Activated T-cell treated with anti-CD3 and anti-CD28 coated beads for 24 hours (primary cell): ENCODE measurements at places on chromosomes 5 and 9.

GRCh38 chr9:132474253-132474652, 64.2 kb downstream of the CFAP77 start:
- DNase-seq, result no peak

DNA sequence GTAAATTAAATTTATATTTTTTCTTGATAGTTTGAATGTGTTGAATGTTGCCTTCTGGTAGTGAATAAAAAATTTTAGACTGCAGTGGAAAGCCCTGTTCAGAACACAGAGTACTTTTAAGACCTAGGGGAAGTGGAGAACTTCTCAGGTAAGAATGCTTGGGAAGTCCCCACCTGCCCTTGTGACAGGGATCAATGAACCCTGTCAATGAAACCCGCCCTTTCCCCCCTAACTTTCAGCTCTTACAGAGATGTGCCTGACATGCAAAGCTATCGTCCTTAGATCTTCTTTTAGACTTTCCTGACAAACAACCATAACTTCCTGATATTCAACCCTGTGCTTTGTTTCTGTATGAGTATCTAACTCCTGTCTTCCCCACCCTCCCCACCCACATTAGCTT, 562.7 kb downstream of the TLE4 start:
- no peak for DNase-seq

GRCh38 chr5:149217096-149217802, 54.4 kb upstream of the AFAP1L1 start:
- no peak for DNase-seq

DNA sequence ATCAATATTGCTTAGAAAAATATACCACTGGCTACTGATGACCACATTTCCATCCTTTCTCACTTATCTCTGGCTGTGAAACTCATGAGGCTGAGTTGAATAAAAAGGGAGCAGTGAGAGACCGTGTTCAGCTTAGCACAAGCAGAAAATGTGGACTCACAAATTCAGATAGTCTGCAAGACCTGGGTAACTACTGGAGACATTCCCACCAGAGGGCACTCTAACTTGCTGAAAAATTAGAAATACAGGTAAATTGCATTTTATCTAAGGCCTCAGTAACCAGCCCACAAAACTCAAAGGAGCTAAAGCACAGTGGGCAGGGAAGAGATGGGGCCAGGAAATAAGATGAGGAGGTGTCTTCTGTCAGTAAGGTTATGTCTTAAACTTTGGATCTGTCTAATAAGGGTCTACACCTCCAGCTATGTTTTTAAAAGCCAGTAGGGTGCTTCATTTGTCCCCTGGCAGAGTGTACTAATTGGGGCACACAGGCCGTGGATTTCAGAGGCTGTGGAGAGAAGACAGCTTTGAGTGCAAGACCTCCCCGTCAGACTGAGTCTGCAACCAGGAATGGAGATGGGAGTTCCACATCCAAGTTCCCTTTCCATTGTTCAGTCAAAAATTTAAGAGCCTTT, 8.7 kb upstream of the NDUFB6 start:
- DNase-seq, result no peak

DNA sequence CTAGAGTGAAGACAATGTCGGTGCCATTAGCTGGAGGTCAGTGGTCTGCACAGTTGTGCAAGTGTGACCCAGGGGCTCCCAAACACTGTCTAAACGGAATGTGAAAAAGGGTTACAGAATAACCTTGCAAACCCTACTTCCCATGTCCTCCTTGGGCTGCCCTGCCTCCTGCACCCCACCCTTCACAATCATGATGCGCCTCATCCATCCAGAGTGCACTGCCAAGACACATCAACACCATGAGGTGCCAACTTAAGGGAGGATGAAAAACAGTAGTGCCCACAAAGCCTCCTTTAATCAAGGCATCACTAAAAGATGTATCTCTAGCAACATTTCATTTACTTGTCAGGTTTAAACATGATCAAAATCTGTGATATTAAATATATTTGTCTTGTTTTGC, 87.1 kb downstream of the SETX start:
- DNase-seq, result no peak

DNA sequence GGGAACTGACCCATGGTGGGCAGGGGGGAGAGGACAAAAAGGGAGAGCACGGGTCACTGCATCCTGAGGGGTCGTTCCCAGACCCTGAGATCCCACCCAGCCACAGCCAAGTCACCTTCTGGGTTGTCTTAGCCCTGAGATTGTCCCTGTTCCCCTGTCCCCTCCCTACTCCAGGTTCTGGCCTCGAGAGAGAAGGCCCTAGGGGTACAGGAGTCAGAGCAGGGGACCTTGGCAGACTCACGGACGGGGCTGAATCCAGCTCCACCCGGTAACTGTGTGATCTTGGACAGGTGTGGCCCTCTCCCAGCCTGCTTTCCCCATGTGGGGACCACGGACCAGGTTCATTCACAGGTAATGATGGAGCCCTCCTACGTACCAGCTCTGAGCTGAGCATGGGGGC, 11.2 kb upstream of the CERCAM start:
- no peak for DNase-seq

GRCh38 chr5:142984525-142984924, 214.3 kb downstream of the ARHGAP26 start:
- DNase-seq, result no peak

DNA sequence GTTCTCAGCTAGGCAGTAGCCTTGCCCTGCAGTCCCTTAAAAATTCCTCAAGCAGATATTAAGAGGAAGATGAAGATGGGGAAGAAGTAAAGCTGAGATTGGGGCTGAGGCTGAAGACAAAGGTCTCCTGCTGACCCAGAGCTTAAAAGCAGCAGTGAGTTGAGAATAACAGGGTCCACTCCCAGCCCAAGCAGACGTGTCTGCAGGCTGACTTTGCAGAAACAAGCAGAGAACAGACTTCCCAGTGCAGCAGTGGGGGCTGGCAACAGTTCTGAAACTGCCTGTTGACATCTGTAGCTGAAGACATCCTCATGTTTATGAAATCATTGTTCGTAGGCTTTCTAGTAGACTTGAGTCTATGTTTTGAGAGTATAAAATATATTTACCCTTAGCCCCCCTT, 1.1 kb downstream of the CTXN3 start:
- DNase-seq, result no peak

GRCh38 chr5:1184163-1184470, 17.3 kb upstream of the SLC6A19 start:
- DNase-seq, result no peak

- no peak for DNase-seq
These were observed 404.8 kb downstream of the TLR4 start for GRCh38 chr9:118108971-118109370.

DNA sequence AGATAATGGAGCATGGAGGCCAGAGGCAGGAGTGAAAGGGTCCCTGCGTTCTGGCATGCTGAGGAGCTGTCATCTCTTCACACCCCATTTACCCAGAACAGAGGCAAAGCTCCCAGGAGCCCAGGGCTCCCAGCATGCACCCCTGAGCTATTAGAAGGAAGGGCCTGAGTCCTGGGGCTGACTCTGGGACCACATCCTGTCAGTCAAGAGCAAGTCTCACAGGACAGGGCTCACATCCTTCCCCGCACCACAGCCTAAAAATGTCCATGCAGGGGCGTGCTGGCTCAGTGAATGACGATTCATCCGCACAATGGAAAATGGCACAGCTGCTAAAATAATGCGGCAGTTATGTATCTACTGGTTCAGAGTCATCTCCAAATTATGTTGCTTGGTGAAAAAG, 31.4 kb downstream of the CAMK2A start:
- DNase-seq, result no peak

GRCh38 chr5:7678030-7678429, 172.9 kb downstream of the CFAP90 start:
- DNase-seq, result no peak

DNA sequence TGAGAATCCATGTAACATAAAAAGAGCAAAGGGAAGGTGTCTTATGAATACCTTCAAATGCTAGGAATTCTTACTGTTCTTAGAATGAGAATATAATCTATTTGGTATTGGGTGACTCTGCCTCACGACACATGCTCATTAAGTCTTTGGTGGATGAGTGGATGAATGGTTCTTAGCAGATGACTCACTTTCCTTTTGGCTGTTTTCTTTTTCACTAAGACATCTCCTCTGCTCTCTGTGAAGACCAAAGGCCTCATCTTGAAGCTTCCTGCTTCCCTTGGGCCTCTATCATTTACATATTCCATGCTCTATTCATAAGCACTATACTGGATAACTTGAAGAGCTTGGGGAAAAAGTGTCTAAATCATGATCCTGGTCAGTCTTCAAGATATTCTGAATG, 468.1 kb downstream of the SPATA31D1 start:
- DNase-seq, result no peak

GRCh38 chr5:32057187-32058096, 116.7 kb downstream of the GOLPH3 start:
- DNase-seq, result no peak

DNA sequence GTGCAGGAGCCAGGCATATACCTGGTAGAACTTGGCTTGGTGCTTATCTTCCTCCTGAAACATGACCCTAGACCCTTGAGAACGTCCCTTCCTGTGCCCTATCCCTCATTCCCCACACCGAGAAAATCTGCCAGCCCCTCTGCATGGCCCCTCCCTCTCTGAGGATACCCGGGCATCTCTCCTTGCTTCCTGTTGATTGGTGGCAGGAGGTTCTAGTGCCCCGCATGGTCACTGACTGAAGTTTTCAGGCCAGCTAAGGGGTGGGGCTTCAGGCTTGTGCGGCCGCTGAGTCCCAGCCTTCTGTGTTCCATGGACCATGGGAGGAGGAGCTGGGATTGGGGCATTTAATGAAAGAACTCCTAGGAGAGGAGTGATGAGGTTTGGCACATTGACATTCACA, 22.8 kb downstream of the IGIP start:
- no peak for DNase-seq

GRCh38 chr5:178304761-178305645, 72.4 kb upstream of the PHYKPL start:
- no peak for DNase-seq

DNA sequence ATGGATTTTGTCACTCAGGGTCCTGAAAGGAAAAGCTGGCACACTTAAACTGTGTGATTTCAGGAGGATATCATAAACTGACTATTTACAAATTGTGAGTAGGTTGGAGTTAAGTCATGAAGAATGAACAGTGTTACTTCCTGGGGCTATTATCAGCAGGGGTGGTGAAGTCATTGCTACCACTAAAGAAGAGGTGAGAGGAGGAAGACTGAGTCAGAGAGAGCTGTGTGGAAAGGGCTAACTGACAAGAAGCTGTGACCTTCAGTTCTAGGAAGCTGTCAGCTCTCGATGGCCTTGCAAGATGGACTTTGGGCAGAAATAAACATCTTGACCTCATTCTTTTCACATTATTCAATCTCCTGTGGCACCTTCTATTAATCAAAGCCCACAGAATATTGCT, 72.3 kb upstream of the STARD4 start:
- no peak for DNase-seq

DNA sequence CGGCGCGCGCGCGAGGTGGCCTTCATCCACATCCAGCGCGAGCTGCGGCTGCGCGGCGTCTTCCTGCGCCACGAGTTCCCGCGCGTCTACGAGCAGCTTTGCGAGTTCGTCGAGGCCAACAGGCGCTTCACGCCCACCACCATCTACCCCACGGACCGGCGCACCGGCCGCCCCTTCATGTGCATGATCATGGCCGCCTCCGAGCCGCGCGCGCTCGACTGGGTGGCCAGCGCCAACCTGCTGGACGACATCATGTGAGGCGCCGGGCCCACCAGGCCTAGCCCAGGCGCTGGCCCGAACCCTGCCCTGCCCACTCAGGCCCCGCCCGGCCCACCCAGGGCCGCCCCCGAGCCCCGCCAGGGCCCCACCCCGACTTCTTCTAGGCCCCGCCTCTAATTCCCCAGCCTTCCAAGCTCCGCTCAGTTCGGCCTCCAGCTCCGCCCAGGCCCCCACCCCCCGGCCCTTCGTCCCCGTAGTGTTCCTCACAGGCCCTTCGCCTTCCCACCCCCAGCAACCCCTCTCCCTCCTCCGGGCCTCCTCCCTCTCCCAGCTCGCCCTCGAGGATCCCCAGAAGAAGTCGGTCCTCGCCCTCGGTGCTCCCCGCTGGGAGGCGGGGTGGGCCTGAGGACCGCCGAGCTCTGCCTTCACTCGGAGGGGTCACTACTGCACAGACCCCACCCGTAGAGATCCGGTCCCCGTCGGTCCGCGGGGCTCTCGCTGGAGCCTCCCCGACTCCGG, 2.0 kb upstream of the PHPT1 start:
- no peak for DNase-seq

DNA sequence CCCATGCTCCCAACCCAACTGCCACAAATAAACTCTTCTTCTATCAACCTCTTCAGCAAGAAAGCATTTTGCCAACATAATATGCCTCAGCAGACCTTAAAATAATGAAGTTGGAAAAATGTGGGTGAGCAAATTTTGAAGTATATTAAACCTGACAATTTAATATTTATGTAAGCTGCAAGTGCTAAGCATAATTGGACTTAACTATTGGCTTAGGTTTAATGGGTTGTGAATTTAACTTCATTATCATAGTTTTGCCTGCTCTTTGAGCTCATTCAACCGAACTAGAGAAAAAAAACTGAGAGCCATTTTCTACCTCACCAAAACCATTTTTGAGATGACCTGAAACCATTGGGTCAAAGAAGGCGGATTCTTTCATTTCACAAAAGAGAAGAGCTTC, 805.5 kb upstream of the DMAC1 start:
- DNase-seq, result no peak

DNA sequence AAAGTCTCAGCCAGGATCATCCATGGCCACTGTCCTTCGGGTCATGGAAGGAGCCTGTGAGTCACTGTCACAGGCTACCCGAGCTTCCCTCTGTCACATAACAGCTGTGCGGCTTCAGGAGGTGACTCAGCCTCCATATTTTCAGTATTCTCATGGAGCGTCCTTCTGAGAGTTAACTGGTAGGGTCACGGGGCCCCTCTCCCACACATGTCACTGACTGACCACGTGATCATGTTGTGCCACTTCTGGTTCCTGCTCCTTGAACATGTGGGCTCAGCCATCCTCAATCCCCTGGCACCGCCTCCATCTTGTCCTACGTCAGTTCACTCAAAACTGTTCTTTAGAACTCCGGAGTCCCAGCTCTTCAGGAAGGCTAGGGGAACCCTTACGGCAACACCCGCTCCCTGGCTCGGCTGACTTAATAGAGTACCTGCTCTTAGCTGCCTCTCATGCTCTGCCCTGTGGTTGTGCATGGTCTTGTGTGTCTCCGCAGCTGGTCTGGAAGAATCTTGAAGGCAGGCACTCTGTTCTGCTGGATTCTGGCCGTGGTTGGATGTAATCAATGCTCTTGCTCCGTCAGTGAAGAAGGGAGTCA, 182.8 kb downstream of the ICE1 start:
- no peak for DNase-seq

- no peak for DNase-seq
These were observed 103.5 kb downstream of the SPRY4 start for GRCh38 chr5:142221091-142221860.
